ENCODE measurements at places on chromosomes 7 and 10. TPM values are rescaled to one million over a fixed set of nuclear protein-coding genes. Genes with fewer than 3 reads are reported as not detected.

- DNase-seq: no peak
Observed at GRCh38 chr10:115417585-115418265, 324.6 kb downstream of the ATRNL1 start.

The SFTPD gene
- total RNA-seq: 0.89 TPM

DNA sequence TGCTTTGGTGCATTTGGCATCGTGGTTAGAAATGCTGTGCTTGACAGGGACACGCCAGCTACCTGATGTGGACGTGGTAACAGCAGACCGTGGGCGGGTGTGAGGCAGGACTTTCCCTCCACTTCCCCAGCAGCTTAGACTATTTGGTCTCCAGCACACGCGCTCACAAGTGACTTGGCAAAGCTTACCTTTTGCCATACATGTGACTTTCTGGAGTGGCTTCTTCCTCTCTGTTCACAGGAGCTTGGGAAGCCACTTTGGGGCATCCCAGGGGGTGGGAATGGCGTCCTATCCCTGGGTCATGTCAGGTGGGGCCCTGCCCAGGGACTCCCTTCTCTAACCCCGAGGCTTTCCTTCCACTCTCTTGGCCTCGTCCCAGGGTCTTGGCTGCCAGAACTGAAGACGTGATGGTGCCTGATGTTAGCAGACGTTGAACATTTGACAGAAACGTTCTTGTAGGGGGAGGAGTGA, 228.7 kb upstream of the KLF6 start:
- DNase-seq: no peak

DNA sequence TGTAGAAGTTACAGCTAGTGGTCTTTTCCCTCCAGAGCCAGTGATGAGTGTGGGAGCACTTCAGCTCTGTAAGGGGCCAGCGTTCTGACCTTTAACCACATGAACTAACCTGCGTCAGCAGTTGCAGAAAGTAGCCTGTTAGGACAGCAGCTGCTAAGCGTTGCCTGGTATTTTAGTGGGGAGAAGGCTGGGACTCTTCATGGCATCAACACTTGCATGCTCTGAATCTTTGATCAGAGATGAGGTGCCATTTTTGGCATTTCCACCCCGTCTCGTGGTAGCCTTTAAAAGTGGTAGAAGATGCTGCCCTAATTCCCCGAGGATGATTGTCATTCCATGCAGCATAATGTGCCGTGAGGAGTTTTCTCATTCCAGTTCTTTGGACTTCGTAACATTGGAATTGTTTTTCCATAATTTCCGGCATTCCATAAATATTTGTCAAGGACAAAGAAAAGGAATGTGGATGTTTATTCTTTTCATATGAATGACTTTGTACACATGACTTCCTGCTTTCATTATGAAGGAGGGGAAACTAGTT, 92.2 kb downstream of the AVL9 start:
- DNase-seq: no peak

The UCMA gene
- total RNA-seq: not detected

The CDC14C gene
- total RNA-seq: not detected

DNA sequence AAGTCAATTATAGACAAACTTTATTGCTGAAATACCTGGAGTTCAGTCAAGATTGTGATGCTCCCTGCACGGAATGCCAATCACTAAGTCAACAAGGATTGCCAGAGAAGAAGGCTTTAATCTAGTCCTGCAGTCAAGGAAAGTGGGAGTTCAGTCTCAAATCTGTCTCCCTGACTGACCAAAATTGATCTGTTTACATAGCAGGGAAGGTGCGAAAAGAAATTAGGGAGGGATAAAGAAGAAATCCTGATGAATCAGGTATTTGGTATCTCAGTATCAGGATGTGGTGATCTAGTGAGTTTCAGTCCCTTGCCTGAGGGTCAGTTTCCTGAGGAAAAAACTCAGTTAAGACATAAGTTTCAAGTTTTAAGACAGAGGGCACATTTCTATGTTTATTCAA, 2.1 kb upstream of the AKR1D1 start:
- no peak for DNase-seq

DNA sequence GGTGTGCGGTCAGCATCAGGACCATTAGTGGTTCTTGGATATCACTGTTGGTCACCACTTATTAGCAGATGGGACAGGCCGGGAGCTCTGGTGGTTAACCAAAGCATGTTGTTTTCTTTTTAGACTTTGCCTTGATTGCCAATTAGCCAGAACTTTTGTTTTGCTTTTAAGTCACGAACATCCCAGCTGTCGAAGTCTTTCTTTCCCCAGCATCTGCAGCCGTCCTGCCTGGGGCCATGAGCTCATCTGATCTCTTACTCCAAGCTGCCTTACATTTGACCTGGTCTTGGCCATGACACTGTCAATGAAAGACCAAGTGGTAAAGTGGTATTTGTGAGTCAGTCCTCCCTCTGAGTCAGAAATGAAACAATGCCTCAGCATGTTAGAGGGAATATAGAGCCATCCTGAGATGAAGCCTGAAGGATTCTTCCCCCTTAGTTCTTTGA, 53.9 kb upstream of the CREB5 start:
- DNase-seq: no peak

Data from ureter (tissue), 1 donor.